ENCODE measurements at places on chromosomes 2 and 18. TPM values are rescaled to one million over a fixed set of nuclear protein-coding genes. Genes with fewer than 3 reads are reported as not detected.

Gene KCNK3
- 12.2 TPM for total RNA-seq

DNA sequence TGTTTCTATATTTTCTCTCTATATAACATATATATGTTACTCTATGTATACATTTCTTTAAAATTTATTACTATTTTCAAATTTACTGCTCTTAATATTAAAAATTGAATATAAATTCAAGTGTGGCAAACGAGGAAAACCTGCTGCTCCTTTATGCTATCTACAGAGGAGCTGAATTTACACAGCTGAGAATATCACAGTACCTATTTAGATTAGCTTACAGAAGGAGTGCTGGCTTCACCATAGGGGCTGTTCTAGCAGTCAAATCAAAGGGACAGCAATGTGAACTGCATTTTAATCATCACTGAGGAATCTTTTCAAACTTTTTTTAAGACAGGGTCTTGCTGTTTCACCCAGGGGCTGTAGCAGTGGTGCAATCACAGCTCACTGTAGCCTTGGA lies 213.8 kb downstream of the SRBD1 start:
- no peak for DNase-seq

DNA sequence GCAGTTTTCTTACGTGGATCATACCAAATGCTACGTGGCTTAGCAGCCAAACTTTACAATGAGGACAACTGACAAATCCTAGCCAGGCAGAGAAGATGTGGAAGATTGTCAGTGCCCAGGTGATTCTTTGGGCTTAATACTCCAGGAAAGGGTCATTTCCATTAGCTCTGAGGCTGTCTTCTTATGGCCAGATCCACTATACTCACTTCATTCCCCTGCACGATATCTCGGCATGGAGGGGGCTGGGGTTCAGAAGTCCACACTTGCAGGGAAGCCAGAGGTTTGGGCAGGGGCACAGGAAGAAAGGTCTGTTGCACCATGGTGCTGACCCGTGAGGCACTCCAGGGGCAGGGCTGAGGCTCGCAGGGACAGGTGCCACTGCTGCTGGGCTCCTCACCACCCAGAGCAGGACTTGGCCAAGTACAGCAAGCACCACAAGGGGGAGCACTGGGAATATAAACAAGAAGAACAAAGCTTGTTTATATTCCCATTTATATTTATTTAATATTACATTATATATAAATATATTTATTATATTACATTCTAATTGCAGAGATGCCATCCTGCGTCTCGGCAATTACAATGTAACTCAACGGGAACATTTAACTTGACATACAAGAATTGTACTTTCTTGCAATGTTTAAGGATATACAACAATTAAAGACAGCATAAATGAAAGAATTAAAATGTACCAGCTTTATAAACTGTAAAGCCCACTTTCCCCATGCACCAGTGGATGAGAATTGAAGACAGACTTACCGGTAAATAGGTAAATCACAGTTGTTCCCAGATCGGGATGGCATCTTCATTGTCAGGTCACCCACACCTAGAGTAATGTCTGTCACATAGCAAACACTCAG lies 27.2 kb downstream of the CLUL1 start:
- peak; percentile 81 for DNase-seq

DNA sequence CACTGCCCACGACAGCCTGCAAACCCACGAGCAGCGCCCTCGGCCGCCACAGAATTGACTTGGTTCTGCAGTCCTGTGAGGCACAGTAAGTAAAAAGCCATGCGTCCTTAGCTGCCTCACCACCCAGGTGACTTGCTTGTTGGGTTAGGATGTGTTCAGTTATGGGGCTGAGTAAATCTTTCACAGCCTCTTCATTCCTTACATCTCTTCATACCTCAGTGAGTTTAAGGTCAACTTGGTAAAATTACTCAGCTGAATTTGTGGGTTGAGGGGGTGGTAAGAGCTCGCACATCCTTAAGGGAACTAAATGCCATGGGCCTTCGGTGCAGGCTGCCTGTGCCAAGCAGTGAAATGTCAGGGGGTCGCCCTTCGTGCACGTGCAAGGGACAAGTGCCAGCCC lies 165.2 kb upstream of the ALKAL2 start:
- DNase-seq = no peak

DNA sequence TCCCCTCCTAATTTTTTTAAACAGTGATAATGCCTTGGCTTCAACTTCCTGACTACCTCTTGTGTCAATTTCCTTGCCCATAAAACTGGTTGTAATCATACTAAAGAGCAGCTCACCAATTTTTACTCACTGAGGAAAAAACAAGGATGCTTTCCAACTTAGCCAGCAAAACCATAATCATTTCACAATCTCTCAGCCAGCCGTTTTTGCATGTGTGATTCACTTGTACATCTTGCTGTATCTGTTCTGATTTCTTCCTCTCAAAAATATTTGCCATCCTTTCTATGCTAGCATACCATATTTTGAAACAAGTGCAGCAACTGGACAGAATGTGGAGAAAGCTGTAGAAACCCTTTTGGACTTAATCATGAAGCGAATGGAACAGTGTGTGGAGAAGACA lies 60.7 kb downstream of the RAB27B start:
- no peak for DNase-seq

GRCh38 chr2:203659331-203660049 lies 46.9 kb upstream of the CD28 start:
- no peak for DNase-seq

DNA sequence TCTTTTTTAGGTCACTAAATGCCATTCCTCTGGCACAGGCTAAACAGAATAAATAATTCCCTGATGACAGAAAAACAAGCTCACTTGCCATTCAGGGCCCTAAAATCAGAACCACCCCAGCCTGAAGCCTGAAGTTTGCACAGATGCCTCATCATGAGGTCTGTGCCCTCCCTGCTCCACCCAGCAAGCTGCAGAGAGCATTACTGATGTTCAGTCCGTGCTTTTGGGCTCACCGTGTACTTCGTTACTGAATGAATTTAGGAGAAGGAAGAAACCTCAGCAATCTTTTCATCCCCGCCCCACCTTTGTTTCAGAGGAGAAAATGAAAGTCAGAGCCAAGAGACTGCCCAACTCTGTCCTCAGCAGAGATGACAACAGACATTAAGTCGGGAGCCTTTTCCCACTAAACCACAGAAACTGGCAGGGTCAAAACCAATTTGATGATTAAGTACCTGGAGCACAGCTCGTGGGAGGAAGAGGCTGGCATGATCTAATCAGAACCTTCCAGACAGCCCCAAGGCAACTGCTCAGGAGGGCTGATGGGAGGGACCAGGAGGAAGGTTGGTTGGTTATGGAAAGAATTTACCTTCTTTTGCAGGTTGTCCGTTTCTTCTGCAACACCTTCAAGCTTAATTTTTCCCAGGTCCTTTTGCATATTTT lies 122.7 kb downstream of the LAMA1 start:
- no peak for DNase-seq

DNA sequence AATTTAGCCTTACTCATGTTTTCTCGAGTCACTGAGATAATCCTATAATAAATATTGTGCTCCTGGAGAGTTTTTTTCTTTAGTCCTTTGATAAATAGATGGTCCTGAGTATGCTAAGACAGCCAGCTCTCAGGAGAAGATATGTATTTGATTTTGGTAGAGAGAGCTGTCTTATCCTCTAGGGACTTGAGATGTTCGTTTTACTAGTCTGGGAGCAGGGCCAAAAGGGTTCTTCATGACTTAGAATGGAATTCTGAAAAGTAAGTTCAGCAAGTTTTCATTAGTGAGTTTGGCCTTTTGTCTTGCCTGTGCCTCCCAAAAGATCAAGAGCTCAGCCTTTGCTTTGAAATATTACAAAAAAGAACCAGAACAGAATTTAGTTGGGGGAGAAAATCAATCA lies 246.7 kb downstream of the BABAM2 start:
- DNase-seq = peak; percentile 85

All from sigmoid colon (tissue), 7 donors.